ENCODE measurements at places on chromosomes 1 and 21.
A peak's percentile ranks its signal among the peaks of the same experiment; 100 is the strongest.

- H3K27me3 ChIP-seq = peaks cover 5% of the 10 kb centered on the region
- H3K27ac ChIP-seq = no peak overlapping the region
- no peak for DNase-seq
- no peak overlapping the region for H3K4me3 ChIP-seq
- H3K4me1 ChIP-seq = no peaks in the 10 kb centered on the region
These were observed 83.4 kb downstream of the DMRTB1 start for GRCh38 chr1:53542551-53542950.

GRCh38 chr1:8681911-8682310 is 135.5 kb downstream of the RERE start:
- no peak for DNase-seq
- peaks cover 76% of the 10 kb centered on the region for H3K4me1 ChIP-seq
- 0 out of 3 replicates have a peak, but pooled peaks cover 3% of the 10 kb centered on the region for H3K36me3 ChIP-seq

DNA sequence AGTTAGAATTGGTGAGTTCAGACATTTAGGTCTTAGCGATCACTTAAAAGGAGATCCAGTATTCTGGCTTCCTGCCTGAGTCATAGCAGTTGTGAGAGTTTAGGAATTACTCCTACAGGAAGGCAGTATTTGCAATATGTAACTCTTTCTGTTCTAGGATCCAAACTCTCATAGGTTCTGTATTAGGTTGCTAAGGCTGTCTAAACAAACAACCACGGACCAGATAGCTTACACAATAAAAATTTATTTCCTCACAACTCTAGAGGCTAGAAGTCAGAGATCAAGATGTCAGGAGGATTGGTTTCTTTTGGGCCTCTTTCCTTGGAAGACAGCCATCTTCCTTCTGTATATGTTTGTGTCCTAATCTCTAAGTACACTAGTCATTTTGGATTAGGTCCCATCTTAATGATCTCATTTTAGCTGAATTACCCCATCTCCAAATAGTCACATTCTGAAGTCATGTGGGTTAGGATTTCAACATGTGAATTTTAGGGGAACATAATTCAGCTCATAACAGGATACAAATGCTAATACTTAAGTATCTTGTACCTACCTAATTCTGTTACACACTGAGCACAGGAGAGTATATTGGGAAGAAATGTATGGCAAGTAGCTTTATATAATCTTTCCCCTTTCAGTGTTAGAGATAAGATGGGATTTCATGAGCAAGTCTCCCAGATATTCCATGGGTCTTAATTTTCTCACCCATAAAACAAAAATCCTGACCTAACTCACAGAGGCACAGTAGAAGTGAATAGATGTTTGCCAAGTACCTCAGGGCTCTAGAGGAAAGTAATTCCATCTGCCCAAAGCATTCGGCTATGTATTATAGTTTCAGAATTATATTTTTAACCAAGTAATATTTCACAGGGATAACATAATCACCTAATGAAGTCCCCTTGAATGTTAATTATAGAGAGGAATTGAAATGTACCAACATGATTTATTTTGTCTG is 144.4 kb downstream of the PTBP2 start:
- DNase-seq = no peak
- H3K4me1 ChIP-seq = no peaks in the 10 kb centered on the region
- H3K27ac ChIP-seq = no peak overlapping the region
- no peak overlapping the region for H3K4me3 ChIP-seq

GRCh38 chr1:69167876-69168275 is 399.8 kb upstream of the LRRC7 start:
- no peaks in the 10 kb centered on the region for H3K36me3 ChIP-seq
- no peak overlapping the region for H3K27ac ChIP-seq
- H3K4me1 ChIP-seq = no peaks in the 10 kb centered on the region
- H3K4me3 ChIP-seq = no peak overlapping the region

GRCh38 chr1:160024195-160024905 is 7.4 kb downstream of the PIGM start:
- DNase-seq = no peak
- no peak overlapping the region for H3K4me3 ChIP-seq
- H3K27me3 ChIP-seq = no peaks in the 10 kb centered on the region
- peaks cover 8% of the 10 kb centered on the region for H3K4me1 ChIP-seq
- H3K36me3 ChIP-seq = no peaks in the 10 kb centered on the region
- no peak overlapping the region for H3K27ac ChIP-seq

DNA sequence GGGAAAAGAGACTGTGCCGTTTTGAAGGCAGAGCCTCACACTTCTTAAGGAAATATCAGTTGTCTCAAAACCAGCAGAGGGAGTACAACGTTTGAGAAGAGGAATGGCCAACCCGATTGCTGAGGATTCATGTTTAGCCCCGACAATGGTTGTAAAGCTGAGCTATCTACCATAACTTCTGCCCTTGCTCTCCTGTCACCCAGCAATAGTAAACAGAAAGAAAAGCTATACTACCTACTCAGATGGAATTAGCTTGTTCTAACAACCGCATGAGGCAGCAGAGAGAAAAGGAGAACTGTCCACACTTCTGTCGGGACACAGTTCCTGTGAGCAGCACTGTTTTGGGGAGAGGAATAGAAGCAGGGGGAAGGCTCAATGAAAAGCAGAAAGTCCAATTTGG is 91.2 kb downstream of the SLC45A1 start:
- no peaks in the 10 kb centered on the region for H3K27me3 ChIP-seq
- peak; percentile 9 for DNase-seq
- peaks cover 16% of the 10 kb centered on the region for H3K36me3 ChIP-seq
- H3K4me3 ChIP-seq = no peak overlapping the region

DNA sequence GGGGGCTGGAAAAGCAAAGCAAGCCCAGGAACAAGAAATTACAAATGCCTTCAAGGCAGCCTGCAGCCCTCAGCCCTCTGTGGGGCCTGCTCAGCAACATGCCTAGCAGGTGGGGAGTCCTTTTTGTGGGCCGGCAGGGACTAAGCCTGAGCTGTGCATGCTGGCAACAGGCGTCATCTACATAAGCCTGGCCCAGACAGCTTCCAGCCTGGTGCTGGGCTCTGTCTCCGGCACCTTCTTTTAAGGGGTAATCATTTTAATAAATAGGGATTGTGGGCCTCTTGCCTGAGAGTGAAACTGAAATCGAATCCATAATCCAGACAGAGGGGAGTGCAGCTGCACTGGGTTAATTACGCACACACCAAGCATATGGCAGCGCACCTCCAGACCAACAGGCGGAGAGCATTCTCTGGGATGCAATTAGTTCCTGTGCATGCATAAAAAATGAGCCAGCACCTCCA is 96.6 kb downstream of the DDX20 start:
- no peaks in the 10 kb centered on the region for H3K4me1 ChIP-seq
- peaks cover 8% of the 10 kb centered on the region for H3K27me3 ChIP-seq
- no peak overlapping the region for H3K4me3 ChIP-seq
- DNase-seq = no peak

- no peaks in the 10 kb centered on the region for H3K27me3 ChIP-seq
- peaks cover 31% of the 10 kb centered on the region for H3K36me3 ChIP-seq
- no peaks in the 10 kb centered on the region for H3K4me1 ChIP-seq
- DNase-seq = no peak
- no peak overlapping the region for H3K27ac ChIP-seq
These were observed 45.1 kb downstream of the ERI3 start for GRCh38 chr1:44310006-44310405.

DNA sequence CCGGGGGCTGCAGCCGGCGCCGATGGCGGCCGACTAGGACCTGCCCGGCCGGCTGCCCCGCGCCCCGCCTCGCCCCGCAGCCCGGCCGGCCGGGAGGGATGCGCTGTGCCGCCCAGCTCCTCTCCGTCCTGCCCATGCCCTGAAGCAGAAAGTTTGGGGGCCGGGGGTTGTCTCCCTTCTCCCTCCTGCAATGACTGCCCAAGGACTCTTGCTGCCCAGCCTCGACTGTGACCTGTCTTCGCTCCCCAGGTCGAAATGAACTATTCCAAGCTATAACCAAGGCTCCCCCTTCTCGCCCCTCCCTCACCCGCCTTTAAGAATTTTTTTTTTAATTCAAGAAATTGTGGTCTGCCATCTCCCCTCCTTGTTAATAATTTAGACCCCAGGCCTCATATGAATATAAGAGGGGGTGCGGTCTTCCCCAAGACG is 361 bp downstream of the TMCC2 start:
- peak overlapping the region; percentile 78 for H3K4me3 ChIP-seq
- no peaks in the 10 kb centered on the region for H3K36me3 ChIP-seq
- no peak overlapping the region for H3K27ac ChIP-seq
- peaks cover 30% of the 10 kb centered on the region for H3K4me1 ChIP-seq

GRCh38 chr1:45687754-45688740 is at the start of gene TMEM69:
Gene TMEM69 (plus strand): TSS chr1:45688181. CDS start chr1:45691069, 2,888 bp downstream.
- peak; percentile 90 for DNase-seq
- H3K4me1 ChIP-seq = peaks cover 34% of the 10 kb centered on the region
- no peaks in the 10 kb centered on the region for H3K27me3 ChIP-seq
- H3K4me3 ChIP-seq = peak within 1 kb of the TSS; percentile 98

DNA sequence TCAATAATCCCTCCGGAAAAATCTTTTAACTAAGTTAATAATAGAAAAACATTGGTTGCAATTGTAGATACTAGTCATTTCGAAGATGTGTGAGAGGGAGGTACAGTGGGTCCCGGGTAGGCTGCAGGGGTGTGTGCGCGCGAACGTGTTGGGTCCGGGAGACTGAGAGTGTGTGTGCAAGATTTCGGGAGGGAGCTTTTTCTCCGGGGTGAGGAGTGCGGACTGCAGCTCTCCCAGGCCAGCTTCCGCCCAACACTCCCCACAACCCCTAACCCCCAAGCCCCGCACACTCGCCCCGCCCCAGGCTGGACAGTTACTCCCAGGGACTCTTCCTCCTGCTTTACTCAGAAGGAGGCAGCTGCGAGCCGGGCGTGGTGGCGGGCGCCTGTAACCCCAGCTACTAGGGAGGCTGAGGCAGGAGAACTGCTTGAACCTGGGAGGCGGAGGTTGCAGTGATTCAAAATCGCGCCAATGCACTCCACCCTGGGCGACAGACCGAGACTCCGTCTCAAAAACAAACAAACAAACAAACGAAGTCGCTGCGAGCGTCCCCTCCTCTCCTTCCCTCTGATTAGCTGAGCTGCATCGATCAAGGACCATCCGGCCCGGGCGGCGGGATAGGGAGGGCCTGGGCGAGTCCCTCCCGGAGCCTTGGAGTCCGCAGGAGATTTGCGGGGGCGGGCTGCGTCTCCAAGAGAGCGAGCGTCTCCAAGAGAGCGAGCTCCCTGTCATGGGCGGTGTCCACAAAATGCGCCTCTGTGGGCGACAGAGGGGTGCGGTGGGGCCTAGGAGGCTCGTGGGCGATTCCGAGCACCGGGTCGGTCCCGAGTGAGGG is 28.3 kb upstream of the PPM1J start:
- H3K27me3 ChIP-seq = 0 out of 3 replicates have a peak, but pooled peaks cover 4% of the 10 kb centered on the region
- no peak for DNase-seq
- H3K27ac ChIP-seq = no peak overlapping the region
- no peak overlapping the region for H3K4me3 ChIP-seq
- H3K4me1 ChIP-seq = no peaks in the 10 kb centered on the region

- DNase-seq = no peak
- no peak overlapping the region for H3K4me3 ChIP-seq
- H3K27me3 ChIP-seq = no peaks in the 10 kb centered on the region
- no peak overlapping the region for H3K27ac ChIP-seq
- H3K36me3 ChIP-seq = no peaks in the 10 kb centered on the region
These were observed 42.8 kb upstream of the IL12RB2 start for GRCh38 chr1:67264899-67265298.

- no peak overlapping the region for H3K27ac ChIP-seq
- H3K27me3 ChIP-seq = no peaks in the 10 kb centered on the region
- H3K36me3 ChIP-seq = no peaks in the 10 kb centered on the region
These were observed 5.0 kb downstream of the RPTN start for GRCh38 chr1:152153996-152154395.

- H3K4me1 ChIP-seq = no peaks in the 10 kb centered on the region
- H3K27me3 ChIP-seq = no peaks in the 10 kb centered on the region
- no peaks in the 10 kb centered on the region for H3K36me3 ChIP-seq
These were observed 322.6 kb downstream of the HHIPL2 start for GRCh38 chr1:222225316-222225691.

- no peak overlapping the region for H3K4me3 ChIP-seq
- H3K4me1 ChIP-seq = no peaks in the 10 kb centered on the region
- no peak overlapping the region for H3K27ac ChIP-seq
- no peak for DNase-seq
- no peaks in the 10 kb centered on the region for H3K27me3 ChIP-seq
- no peaks in the 10 kb centered on the region for H3K36me3 ChIP-seq
These were observed 764.4 kb downstream of the ADGRL2 start for GRCh38 chr1:82565146-82565545.

DNA sequence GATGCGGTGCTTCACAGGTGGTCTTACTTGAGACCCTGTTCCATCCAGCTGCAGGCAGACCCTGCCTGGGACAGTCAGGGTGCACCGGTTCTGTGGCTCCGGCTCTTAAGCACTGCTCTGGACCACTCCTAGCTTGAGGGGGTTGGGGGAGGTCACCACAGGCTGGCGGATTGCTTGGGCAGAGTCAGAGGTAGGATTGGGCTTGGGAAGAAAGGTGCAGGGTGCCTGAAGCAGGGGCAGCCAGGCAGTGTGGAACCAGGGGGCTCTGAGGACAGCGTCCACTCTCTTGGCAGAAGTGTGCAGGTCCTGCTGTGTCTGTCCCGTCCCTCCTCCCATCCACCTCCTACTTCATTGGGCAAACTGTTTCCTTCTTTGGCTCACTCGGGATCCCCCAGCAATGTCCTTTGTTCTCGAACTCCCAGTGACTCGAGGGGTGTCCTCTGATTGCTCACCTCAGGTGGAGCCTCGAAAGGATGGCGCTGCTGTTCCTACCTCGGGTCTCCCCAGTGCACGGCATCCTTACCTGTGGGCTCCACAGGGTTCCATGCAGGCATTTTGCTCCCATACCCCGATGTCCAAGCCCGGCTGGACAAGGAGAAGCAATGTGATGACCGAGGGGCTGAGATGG is 1.7 kb downstream of the PDXK start:
- peaks cover 43% of the 10 kb centered on the region for H3K4me1 ChIP-seq
- peaks cover 19% of the 10 kb centered on the region for H3K36me3 ChIP-seq
- H3K27me3 ChIP-seq = peaks cover 4% of the 10 kb centered on the region
- H3K4me3 ChIP-seq = peak overlapping the region; percentile 79
- no peak for DNase-seq

- no peak for DNase-seq
- no peak overlapping the region for H3K4me3 ChIP-seq
- no peaks in the 10 kb centered on the region for H3K36me3 ChIP-seq
- H3K4me1 ChIP-seq = peaks cover 7% of the 10 kb centered on the region
- H3K27me3 ChIP-seq = no peaks in the 10 kb centered on the region
- no peak overlapping the region for H3K27ac ChIP-seq
These were observed 59.0 kb upstream of the FGGY start for GRCh38 chr1:59237900-59238299.

GRCh38 chr1:173549813-173550212 is 53.1 kb downstream of the SLC9C2 start:
- H3K4me3 ChIP-seq = no peak overlapping the region
- no peaks in the 10 kb centered on the region for H3K36me3 ChIP-seq
- H3K4me1 ChIP-seq = no peaks in the 10 kb centered on the region
- no peak for DNase-seq
- no peak overlapping the region for H3K27ac ChIP-seq
- H3K27me3 ChIP-seq = no peaks in the 10 kb centered on the region

DNA sequence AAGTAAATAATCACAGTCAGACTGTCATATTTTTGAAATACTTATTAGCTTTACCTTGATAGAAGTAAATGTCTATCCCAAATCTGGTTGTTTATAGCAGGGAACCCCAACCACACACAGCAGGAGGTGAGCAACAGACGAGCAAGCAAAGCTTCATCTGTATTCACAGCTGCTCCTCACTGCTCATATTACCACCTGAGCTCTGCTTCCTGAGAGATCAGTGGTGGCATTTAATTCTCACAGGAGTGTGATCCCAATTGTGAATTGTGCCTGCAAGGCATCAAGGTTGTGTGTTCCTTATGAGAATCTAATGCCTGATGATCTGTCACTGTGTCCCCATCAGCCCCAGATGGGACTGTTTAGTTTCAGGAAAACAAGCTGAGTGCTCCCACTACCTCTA is 104.3 kb downstream of the GPATCH2 start:
- H3K27me3 ChIP-seq = no peaks in the 10 kb centered on the region
- DNase-seq = no peak
- no peaks in the 10 kb centered on the region for H3K4me1 ChIP-seq
- no peak overlapping the region for H3K4me3 ChIP-seq
- no peak overlapping the region for H3K27ac ChIP-seq

All from HepG2 (cell line).